Chondrocyte (in vitro differentiated cells): ENCODE measurements at places on chromosomes 16 and 17. TPM values are rescaled to one million over a fixed set of nuclear protein-coding genes. Genes with fewer than 3 reads are reported as not detected.

- no peak for DNase-seq
These were observed 47.3 kb upstream of the CMIP start for GRCh38 chr16:81397058-81397878.

DNA sequence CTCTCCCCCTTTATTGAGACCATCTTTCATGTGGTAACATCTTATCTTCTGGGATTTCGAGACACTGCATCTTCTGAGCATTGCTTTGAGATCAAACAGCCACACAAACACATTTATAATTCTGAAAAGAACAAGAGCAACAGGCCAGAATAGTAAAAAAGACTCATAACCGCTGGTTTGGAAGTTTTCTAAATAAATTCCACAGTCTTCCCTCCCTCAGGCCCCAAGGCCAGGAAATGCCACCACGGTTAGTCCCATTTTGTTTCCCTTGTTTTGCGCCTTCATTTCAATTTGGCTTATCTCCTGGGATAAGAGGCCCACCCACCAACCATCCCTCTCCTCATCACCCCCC is 25.3 kb downstream of the LITAF start:
- DNase-seq, result no peak

- no peak for DNase-seq
These were observed 70.6 kb downstream of the SREBF1 start for GRCh38 chr17:17766077-17766743.

DNA sequence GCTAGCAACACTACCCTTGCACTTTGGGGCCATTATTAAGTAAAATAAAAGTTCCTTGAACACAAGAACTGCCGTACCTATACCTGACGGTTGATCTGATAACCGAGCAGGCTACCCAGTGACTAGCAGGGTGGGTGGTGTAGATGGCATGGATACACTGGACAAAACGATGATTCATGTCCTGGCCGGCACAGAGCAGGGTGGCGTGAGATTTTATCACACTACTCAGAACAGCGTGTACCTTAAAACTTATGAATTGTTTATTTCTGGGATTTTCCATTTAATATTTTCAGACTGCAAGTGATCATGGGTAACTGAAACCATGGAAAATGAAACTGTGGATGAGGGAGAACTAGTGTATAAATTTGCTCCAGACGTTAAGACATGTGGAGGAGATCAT is 41.0 kb upstream of the MSI2 start:
- DNase-seq, result no peak

- no peak for DNase-seq
These were observed 333.6 kb upstream of the CDH5 start for GRCh38 chr16:66032841-66033240.

- DNase-seq, result peak; percentile 88
These were observed at the start of gene EVPL for GRCh38 chr17:76027159-76027839. Gene EVPL (minus strand): TSS chr17:76027306. CDS start chr17:76027198, 108 bp downstream.

GRCh38 chr16:66064801-66065530 is 301.5 kb upstream of the CDH5 start:
- no peak for DNase-seq

DNA sequence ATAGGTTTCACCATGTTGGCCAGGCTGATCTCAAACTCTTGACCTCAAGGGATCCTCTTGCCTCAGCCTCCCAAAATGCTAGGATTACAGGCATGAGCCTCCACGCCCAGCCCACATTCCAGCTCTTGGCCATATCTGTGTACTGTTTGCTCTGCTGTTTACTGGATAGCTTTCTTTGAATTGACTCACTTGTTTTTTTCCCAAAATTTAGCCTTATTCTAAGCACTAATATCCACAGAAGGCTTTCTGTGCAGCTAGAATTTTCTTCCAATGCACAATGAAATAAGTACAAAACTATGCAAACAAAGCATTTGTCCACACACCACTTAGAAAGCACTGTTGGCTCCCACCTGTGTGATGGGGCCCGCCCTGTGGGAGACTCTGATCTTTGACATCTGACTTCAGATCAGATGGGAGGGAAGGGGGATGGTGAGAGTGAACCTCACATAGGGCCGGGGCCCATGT is 72.2 kb downstream of the CLEC16A start:
- DNase-seq, result no peak

DNA sequence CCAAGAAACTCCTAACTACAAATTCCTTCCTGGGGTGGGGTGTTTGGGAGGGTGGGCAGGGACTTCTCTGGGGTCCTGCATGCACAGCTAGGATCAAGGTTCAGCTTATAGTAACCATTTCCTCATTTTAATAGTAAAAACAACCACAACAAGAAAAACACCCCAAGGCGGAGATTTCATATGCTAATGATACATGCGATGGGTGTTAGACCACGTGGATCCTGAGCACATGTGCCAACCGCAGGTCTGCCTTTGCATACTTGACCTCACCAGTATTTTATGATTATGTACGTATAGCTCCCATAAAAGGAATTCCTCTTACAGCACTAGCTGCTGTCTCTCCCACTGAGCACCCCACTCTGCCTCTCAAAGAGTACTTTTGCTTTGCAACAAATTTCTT is 1.9 kb downstream of the KRTAP4-11 start:
- no peak for DNase-seq

GRCh38 chr17:20930081-20930760 is 112.6 kb downstream of the USP22 start:
- no peak for DNase-seq

DNA sequence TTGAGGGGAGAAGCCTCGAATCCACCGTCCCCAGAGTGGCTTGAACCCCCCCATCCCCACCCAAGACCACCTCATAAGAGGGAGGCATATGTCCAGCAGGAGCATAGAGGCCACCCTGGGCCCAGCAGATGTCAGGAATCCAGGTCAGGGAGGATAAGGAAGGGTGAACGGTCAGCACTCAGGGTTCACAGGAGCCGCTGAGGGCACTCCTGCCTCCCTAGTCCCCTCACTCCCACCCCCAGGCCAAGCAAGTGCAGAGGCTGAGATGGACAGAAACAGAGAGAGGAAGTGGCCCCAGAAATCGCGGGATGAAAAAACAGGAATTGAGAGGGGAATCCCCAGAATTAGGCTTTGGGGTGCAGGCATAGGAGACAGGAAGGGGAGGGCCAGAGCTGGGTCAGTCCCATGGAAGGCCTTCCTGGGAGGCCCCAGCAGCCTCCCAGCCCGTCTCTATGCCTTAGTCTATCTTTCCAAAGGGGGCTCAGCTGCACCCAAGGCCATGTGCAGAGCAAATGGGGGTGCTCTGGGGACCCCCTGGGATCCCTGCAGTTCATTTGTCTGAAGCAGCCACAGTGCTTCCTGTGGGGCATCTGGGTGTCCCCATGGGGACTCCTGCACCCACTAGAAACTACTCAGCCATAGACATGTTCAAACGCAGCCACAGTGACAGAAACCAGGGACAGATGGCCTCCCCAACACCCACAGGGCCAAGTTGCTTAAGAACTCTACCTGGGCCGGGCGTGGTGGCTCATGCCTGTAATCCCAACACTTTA is 1.7 kb downstream of the CMTM3 start:
- no peak for DNase-seq

DNA sequence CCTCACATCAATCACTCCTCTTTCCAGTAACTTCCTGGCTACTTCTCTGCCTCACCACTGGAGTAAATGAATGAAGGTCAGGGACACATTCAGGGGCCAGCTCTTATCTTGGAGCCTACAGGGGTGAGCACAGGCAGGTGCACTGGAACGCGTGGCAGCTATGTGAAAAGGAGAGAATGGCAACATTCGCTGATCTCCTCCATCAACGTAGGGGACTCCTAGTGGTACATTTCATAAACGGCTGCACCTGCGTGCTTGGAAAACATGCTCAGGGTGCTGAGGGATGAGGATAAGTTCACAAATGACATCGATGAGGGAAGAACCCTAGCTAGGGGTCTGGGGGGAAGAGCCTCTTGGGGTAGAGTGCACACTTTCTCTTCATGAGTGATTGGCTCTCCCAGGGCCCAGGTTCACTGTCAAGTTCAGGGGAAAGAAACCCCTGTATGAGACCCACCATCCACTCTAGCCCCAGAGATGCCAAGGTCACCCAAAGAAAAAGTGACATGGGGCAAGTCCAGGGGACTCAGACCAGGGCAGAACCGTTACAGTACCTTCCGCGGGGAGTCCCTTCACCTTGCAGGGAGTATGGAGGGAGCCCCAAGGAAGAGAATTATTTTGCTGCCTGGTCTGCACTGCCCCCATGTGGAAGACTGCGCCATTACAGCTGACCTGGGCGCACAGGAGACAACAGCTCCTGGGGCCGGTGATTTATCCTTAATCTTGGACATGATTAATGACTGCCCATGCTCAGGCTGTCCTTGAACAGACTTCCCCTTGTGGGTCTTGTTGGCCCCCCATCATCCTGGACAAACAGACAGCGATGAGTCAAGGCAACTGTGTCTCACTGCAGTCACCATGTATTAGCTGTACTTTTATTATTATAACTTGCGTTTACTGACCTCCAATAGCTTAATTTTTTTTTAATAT is 30.1 kb downstream of the VAC14 start:
- peak; percentile 40 for DNase-seq

DNA sequence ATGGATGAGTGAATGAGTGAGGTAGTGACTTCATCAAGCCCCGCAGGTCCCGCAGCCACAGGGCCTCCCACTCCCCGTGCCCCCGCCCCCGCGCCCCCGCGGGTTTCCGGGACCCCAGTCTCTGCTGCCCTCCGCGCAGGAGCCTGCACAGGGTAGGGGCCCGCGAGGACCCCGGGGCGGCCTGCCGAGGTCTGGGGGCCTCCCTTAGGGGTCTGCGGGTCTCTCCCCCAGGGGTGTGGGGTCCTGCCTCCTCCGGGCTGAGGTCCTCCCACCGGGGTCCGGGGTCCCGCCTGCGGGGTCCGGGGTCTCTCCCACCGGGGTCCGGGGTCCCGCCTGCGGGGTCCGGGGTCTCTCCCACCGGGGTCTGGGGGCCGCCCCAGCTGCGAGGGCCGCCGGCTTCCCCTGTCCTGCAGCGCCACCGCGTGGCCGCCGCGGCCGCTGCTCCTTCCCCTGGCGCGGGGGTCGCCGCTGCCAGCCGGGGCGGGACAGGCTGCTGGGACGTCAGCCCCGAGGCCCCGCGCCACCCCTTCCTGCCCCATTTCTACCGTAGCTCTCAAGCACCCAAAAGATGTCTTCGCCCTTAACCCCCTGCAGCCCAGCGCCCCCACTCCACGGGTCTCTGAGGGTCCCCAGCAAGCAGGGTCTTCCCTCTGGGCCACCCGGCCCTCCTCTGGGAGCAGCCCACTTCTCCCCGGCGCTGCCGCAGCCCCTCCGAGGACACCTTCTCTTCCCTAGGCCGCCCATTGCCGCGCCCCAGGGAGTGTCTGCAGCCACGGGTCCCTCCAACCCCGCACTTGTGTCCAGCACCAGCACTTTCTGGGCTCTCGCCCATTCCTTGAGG is 10.4 kb upstream of the CHMP6 start:
- DNase-seq, result no peak

DNA sequence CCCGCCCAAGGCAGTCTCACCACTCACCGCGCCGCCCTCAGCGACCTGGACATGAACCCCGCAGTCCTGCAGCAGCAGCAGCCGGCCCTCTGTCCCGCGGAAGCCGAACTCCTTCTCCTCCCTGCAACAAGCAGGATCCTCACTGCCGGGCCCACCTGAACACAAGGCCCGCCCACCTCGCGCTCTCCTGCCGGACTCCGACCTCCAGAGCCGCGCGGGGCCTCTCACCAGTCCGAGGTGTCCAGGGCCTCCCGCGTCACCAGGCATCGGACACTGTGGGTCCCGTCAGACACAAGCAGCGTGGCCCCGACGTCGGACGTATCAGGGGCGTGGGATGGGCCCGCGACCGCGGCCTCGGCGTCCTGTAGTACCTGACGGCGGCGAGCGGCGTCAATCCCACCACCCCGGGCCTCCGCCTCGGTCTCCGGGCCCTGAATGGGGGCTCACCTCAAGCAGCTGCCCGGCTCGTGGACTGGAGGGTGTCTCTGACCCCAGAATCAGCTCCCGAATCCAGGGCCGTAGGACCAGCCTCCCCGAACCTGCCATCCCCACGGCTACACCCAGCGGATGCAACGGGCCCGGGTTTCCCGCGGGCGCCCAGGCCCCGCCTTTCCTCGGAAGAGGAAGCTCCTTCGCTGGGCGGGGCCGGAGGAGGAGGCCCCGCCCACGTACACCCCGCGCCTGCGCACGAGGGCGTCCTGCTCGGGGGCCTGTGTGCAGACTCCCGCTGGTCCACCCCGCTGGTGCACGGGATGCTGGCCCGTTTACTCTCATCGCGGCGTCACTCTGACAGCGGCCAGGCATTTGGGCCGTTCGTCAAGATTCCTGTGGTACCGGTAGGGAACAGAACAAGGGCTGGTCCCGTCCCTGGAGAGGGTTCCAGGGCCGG is at the start of gene ACD:
Gene ACD, minus strand, starts transcription at position 586 of the 889 bp plus-strand sequence. Its CDS starts 40 bp downstream, at position 546.
- peak; percentile 97 for DNase-seq

DNA sequence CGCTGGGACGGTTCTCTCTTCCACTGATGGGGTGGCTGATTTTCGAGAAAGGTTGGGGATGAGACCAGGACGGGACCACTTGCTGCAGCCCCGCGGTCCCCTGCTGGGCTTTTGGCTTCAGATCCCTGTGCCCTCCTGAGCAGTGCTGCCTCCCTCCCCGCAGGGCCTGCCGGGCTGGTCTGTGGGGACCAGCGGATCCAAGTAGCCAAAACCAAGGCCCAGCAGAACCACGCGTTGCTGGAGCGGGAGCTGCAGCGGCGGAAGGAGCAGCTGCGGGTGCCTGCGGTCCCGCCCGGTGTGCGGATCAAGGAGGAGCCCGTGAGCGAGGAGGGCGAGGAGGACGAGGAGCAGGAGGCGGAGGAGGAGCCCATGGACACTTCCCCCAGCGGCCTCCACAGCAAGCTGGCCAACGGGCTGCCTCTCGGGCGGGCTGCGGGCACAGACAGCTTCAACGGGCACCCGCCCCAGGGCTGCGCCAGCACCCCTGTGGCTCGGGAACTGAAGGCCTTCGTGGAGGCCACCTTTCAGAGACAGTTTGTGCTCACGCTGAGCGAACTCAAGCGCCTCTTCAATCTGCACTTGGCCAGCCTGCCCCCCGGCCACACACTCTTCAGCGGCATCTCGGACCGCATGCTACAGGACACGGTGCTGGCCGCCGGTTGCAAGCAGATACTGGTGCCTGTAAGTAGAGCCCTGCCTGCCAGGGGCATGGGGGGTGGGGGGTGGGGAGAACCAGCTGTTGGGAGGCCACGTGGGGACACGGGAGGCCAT is 28.6 kb downstream of the POLR3E start:
- no peak for DNase-seq

- DNase-seq, result no peak
These were observed 10.6 kb downstream of the PEMT start for GRCh38 chr17:17580662-17581470.

GRCh38 chr16:13560151-13560550 is 359.8 kb upstream of the ERCC4 start:
- DNase-seq, result no peak

Gene CNGB1
- total RNA-seq, result not detected in 3 replicates

Gene EVPLL
- total RNA-seq, result not detected in 3 replicates

Gene SMYD4
- 8.4 to 12.4 TPM (median 10.7 TPM) in 3 replicates for total RNA-seq
